Right atrium auricular region (tissue), 2 donors: ENCODE measurements at places on chromosomes 3 and 15.

DNA sequence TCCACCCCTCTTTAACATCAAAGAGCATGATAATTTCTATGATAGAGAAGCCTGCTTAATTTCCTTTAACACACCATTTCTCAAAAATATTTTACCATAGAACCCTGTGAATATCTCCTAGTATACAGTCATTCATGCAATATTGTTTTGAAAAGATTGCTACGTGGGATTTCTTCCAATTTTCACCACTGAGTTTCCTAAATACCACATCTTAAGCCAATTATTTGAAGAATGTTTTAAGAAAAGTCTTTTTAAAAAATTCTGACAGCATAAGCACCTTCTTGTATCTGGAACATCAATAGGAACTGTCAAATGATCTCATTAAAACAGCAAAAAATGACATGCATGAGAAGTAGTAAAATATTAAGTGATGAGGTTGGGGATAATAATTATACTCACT lies 1126.7 kb downstream of the TUSC7 start:
- DNase-seq: no peak

GRCh38 chr3:46934498-46935167 lies 41.9 kb downstream of the CCDC12 start:
- no peak for DNase-seq

- no peak for DNase-seq
Observed at GRCh38 chr15:72844067-72844466, 60.5 kb upstream of the ADPGK start.

GRCh38 chr3:188979669-188980310 lies 192.0 kb upstream of the TPRG1 start:
- no peak for DNase-seq

DNA sequence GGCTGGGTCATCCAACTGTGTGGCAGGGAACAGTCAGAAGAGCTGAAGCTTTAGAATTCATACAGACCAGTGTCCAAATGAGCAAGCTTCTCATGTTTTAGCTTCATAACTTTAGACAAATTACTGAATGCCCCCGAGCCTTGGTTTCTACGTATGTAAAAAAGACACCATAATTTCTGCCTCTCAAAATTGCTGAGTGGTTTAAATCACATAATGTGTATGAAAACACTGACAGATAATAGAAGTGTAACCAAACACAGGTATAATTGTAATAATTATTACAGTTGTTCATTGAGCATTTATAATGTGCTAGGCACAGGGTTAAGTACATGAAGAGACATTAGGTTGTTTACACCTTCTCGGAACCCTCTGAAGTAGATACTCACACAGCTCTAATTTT lies 207.2 kb downstream of the IGSF11 start:
- DNase-seq: no peak

- peak; percentile 56 for DNase-seq
Observed at GRCh38 chr3:58526515-58526957, 10.5 kb downstream of the ACOX2 start.

GRCh38 chr3:100641471-100642032 lies 32.2 kb downstream of the ADGRG7 start:
- DNase-seq: no peak

- no peak for DNase-seq
Observed at GRCh38 chr3:180594631-180595558, 7.1 kb upstream of the TTC14 start.

- DNase-seq: no peak
Observed at GRCh38 chr3:86930181-86930580, 60.8 kb downstream of the VGLL3 start.

DNA sequence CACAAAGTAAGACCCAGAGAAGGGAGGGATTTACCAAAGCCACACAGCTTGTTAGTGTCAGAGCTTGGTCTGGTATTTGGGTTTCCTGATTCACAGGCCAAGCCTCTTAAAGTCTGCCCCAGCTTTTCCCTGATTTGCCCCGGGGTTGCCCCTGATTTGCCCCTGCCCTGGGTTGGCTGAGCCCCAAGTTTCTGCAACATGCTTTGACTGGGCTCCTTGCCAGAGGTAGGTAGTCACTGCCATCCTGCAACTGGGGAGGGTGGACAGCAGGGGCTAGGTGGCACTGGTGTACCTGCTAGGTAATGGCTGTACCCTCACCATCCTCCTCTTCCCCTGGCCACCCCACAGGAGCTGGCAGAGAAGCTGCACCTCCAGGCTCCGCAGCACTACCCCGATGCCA lies 2.5 kb downstream of the MPI start:
- no peak for DNase-seq

DNA sequence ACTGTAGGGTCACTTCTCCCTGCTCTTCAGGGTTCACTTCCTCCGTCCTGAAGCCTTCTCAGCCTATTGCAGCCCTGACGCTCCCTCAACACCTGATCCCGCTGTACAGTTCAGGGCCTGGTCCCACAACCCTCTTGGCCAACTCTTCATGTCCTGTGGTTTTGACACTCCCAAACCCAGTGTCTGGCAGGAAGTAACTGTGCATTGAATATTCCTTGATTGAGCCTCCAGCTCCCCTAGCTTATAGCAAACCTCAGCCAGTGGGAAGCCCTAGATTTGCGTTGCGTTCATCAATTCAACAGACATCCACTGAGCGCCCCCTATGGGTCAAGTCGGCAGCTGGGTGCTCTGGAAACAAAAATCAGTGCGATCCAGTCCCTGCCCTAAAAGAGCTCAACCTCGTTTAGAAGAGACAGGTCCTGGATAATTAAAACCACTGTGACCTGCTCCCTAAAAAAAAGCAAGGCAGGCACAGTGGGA lies 13.5 kb downstream of the UBAP1L start:
- DNase-seq: peak; percentile 78

GRCh38 chr15:27317736-27318135 lies 346.8 kb downstream of the GABRG3 start:
- no peak for DNase-seq

DNA sequence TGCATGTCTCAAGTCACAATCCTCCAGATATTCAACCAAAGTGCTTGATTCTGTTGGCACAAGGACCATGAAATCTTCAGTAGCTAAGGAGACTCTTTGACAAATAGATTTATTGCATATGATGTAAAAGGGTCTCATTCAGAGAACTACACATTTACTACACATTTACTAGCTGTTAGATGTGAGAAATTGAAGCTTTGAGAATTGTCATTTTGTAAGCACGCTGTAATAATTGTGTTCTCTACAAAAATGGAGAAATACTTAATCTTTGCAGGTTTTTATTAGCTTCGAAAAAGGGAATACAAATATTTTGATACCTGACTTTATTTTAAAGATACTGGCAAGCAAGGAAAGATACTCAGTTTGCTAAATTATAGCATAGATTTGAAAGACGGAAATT lies 70.2 kb upstream of the CHD2 start:
- no peak for DNase-seq

GRCh38 chr3:150230037-150230436 lies 178.1 kb upstream of the TSC22D2 start:
- DNase-seq: no peak

DNA sequence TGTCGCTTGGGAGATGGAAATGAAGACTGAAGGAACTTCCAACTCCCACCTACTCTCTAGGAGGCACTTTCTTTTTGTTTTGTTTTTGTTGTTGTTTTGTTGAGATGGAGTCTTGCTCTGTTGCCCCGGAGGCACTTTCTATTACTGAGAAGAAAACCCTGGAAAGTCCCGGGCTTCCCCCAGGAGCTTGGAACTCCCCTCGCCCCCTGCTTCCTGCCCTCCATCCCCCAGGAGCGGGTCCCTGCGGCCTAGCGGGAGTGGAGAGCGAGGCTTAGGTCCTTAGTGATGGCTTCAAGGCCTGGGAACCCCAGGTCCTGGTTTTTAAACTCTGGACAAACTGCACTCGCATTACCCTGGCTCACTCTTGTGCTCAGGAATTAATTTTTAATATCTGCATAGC lies 195.7 kb downstream of the OCA2 start:
- no peak for DNase-seq

DNA sequence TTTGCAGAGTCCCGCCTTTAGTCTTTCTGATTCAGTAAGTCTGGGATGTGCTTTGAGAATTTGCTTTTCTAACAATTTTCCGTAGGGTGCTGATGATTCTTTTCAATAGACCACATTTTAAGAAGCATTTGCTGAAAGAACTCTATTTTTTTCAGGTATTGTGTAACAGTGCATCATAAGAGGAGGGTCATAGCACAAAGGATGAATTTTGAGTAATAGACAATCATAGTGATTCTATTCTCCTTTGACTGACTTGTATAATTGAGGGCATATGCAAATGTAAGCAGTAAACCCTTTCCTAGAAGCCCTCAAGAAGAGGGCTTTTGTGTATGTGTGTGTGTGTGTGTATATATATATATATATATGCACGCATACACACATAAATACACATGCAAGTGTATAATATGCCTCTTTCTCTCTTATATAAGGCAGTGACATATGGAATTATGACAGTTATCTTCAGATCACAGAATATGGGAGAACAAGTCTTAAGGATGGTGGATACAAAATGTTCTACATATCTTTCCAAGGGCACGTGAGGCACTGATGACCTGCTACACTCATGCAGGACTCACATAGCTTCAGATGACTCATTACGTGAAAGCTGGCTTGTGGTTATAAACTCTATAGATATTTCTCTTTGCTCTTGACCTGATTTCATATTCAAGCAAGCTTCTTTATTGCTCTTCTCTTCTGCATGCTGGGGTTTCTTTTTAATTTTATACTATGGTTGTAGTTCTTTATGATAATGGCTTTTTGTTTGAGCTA lies 6.5 kb upstream of the PLSCR1 start:
- no peak for DNase-seq

DNA sequence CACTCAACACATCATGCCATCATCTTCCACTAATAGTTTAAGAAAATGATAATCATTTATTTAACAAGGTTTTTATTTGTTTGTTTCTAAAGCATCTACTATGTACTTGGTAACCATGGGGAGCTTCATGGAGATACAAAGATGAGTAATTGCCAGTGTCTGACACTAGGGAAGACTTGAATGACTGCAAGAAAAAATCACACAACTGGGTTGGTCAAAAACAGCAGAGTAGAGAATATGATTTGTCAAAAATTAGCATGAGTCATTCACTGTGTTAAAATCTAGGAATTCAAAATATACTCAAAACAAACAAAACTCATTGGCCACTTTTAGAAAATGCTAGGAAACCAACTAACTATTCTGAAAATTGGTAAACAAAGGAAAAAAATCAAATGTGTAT lies 6.3 kb downstream of the BNC1 start:
- no peak for DNase-seq
